ENCODE measurements at places on chromosomes 2 and 18.
A peak's percentile ranks its signal among the peaks of the same experiment; 100 is the strongest.

DNA sequence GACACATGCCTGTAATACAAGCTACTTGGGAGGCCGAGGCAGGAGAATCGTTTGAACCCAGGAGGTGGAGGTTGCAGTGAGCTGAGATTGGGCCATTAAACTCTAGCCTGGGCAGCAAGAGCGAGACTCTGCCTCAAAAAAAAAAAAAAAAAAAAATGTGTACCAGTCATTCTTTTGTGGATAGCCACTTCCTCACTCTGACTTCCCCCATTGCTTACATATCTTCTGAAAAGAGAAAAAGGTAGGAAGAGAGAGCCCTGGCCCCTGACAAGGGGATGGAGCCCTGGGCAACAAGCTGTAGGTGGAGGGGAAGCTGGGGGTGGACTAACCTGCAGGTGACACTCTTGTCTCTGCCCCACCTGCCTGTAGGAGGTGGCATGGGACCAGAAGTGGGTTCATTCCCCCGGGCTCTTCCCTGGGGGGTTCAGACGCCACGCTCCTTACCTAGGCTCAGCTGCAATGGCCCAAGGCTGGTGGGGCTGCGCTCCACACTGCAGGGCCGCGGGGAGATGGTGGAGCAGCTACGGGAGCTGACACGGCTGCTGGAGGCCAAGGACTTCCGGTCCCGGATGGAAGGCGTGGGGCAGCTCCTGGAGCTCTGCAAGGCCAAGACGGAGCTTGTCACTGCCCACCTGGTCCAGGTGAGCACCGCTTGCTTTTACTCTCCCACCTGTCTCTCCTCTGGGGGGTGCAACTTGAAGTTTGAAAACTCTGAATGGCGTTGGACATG is 39.1 kb downstream of the PCARE start:
- no peak for DNase-seq

GRCh38 chr2:143015656-143016055 is 113.6 kb upstream of the ARHGAP15 start:
- no peak for DNase-seq

DNA sequence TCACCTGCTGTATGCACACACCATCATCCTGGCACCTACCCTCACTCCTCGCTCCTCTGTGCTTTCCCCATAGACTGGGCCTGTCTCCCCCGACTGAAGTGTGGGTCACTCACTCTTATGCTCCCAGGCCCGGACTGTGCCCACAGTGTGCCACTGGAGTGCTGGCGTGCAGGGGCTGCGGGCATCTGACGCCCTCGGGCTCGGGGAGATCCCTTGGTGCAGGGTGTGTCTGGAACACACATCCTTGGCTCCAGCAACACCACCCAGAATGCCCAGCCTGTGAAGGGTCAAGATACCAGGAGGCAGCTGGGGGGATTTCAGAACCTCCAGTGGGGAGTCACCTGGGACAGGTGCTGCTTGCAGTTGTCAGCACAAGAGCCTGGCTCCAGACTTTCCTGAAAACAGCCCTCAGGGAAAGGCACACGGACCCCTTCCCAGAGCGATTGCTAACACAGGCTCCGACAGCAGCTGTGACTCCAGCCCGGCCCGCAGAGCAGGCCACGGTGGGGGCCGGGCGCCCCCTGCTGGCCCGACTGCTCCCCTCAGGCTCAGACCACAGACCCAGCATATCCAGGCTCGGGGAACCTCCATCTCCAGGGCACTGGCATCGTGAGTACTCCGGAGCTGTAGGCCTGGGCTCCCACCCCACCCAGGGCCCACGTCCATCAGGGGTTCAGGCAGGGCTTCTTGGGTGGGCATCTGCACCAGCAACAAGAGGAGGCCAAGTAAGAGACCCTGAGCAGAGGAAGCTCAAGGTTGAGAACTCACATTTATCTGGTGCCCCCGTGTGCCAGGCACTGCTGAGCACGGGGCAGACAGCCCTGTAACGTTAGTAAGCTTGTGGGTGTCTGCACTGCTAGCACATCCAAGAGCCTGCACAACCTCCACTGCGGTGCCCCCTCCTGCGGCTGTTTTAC is 8.6 kb downstream of the HS1BP3 start:
- DNase-seq: peak; percentile 21

GRCh38 chr2:54176577-54176976 is 61.2 kb downstream of the ACYP2 start:
- DNase-seq: no peak

- no peak for DNase-seq
Measured at GRCh38 chr2:235194351-235194750, 242.5 kb downstream of the SH3BP4 start.

DNA sequence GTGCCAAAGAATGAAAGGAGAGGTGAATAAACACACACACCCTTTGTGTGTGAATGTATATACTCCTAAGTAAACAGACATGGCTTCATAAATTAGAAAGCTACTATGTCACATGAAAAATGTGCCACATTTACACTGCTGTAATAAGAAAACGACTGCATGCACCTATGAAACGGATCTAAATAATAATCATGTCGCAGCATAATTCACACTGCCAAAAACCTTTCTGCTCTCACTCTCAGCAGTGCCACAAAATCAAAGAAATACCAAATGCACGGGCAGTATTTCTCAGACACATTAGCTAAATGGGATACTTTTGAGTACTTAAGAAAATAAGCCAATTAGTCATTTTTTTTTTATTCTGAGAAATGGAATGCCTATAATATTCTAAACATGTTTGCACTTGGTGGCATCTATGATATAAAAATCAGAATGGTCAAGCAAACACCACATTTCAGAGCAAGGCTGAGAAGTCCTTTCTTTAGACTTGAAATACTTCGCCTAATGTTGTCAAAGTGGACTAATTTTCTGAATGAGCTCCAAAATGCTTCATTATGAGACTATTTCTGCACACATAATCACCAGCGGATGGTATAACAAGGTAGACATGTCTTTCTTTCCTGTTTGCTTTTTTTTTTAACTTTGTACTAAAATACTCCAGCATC is 6.6 kb downstream of the BCL11A start:
- no peak for DNase-seq
